ENCODE measurements at places on chromosomes 7 and 10.
A peak's percentile ranks its signal among the peaks of the same experiment; 100 is the strongest.

DNA sequence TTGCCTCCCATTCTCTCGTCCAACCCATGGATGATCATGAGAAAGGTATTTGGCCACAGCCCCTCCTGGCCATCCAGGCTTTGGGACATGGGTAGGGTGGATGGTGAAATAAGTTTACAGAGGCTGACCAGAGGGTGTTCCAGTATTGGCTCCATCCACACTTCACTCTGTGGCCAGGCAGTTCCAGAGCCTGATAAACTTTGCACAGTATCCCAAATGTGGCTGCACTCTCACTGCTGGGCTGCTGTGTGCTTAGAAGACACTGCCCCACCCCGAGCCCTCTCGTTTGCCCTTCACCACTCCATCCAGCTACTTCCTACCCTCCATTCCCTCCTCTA lies 72.0 kb upstream of the ZMIZ1 start:
- no peak for DNase-seq

GRCh38 chr10:71251319-71251718 lies 38.9 kb downstream of the UNC5B start:
- DNase-seq: no peak

DNA sequence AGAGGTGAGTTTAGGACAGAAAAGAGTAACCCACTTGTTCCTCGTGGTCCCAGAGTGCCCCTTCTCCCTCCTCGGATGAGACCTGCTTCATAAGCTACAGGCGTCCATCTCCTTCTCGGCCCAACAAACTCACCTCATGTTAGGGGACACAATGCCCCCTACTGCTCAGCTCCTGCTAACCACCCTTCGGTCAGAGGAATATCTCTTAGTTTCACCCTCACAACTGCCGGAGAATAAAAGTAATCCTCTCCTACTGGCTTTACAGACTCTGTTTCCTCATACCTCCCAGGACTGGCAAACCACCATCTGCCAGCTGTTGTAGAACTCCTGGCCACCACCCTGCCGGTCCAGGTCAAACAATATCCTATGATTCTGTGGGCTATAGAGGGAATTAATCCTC lies 3.2 kb downstream of the AKR1B15 start:
- no peak for DNase-seq

GRCh38 chr7:156139112-156139511 lies 326.8 kb upstream of the SHH start:
- no peak for DNase-seq

GRCh38 chr10:15609246-15609645 lies 110.5 kb downstream of the ITGA8 start:
- no peak for DNase-seq

DNA sequence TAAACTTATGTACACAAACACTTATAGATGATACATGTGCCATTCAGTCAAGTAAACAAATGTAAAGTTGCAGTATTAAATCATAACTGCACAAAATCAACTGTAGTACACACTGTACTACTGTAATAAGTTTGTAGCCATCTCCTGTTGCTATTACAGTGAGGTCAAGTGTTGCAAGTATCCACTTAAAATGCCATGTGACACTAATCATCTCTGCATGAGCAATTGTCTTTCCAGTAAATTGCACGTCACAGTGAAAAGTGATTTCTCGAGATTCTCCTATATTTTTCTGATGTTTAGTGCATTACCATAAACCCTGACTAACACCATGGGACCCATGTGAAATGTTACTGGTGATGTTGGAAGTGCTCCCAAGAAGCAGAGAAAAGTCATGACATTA lies 293.3 kb upstream of the SP4 start:
- no peak for DNase-seq

DNA sequence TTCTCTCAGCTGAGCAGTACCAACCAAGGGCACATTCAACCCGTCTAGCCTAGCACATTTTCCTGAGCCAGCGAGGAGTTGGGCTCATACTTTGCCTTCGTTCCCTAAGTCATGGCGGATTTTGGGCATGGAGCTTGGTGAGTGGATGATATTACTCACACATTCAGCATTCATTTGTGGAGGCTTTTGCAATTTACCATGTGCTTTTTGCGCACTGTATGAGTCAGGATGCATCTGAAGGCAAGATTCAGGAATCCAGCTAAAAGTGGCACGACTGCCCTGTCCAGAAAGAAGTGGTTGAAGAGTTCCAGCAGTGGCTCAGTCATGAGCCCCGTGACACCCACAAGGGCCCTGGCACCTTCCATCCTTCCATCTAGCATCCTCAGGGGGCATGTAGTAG lies 24.2 kb upstream of the MGMT start:
- no peak for DNase-seq

GRCh38 chr7:150668472-150668911 lies 17.0 kb upstream of the GIMAP2 start:
- peak; percentile 69 for DNase-seq

DNA sequence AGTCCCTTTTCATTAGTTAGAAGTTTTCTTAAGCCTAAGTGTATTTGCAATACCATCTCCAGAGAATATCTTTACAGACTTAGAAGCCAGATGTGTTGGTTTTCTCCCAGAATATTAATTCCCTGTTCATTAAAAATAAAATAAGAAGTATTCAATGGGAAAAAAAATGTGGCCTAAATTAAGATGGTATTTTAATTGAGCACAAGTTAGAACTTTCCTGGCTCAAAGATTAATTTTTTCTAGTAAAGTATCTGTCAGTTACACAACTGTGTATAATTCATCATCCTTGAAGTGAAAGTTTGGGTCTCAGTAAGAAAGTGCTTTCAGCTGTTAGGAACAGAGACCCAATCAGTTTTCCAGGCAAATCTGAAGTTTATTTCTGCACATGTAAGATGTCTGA lies 1179.5 kb upstream of the C7orf33 start:
- no peak for DNase-seq

DNA sequence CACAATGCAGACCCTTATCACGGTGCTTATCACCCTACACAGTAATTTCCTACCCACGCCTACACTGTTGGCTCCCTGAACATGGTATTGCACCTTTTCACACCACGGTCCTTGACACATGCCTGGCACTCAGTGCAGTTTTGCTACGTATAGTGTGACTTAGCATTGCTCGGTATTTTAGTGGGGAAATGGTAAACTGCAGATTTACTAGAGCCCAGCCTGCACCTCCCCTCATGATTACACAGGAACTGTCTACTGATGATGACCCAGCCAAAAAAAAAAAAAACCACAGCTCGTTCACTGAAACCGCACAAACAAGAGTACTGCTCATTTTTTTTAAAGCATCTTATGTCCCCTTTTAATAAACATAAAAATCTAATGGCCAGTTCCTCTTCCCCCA lies 124.2 kb upstream of the ZNF746 start:
- DNase-seq: peak; percentile 77

DNA sequence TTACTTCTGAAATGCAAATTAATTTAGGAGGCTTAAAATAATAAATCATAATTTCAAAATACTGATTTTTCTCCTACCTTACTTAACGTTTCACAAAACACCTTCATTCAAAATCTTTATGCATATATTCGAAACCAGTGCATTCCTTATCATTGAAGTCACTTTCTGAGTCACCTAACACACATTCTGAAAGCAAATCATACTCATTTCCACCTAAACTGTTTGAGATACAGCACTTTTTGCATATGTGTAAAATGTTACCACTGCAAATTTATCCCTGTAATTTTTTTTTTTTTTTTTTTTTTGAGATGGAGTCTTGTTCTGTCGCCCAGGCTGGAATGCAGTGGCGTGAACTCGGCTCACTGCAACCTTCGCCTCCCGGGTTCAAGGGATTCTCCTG lies 15.7 kb downstream of the PPP3CB start:
- no peak for DNase-seq

- DNase-seq: no peak
Observed at GRCh38 chr7:95594185-95594584, 2.1 kb downstream of the PDK4 start.

DNA sequence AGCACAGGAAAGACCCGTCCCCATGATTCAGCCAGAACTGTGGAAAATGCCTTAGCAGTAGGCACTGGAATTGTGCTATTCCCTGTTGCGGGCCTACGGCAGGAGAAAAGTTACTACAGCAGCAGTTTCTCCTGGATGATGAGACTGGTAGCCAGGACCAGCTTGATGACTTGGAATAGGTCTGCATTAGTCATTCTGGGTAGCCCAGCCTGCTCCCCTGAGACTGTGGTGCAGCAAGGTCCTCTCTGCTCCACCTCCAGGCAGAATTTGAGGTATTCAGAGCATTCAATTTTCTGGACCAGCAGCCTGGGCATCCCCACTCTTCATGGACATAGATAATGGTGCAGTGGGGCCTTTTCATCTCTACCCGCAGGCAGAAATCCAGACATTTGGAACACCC lies 490.0 kb downstream of the SH2D4B start:
- DNase-seq: no peak

DNA sequence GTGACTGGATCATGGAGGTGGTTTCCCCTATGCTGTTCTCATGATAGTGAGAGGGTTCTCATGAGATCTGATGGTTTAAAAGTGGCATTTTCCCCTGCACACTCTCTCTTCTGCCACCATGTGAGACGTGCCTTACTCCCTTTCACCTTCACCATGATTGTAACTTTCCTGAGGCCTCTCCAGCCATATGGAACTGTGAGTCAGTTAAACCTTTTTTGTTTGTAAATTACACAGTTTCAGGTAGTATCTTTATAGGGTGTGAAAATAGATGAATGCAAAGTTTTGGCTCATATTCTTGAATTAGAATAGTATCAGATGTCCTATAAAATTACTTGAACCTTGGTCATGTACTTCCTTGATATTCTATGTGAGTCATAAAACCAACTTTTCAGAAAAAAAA lies 252.1 kb upstream of the TMEM229A start:
- DNase-seq: no peak

DNA sequence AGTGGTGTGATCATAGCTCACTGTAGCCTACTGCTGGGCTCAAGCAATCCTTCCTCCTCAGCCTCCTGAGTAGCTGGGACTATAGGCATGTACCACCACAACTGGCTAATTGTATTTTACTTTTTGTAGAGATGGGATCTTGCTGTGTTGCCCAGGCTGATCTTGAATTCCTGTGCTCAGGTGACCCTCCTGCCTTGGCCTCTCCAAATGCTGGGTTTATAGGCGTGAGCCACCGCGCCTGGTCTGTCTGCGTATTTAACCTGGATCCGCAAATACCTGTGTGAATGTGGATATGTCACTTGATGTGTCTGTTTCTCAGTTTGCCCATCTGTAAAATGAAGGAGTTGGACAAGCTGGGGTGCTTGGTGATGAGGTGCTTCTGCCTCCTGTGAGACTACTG lies 123.9 kb downstream of the BAMBI start:
- no peak for DNase-seq

GRCh38 chr7:95716357-95717122 lies 55.8 kb upstream of the DYNC1I1 start:
- DNase-seq: no peak

GRCh38 chr7:141265668-141266067 lies 191.8 kb downstream of the TMEM178B start:
- DNase-seq: no peak

GRCh38 chr7:133355325-133355708 lies 102.4 kb downstream of the EXOC4 start:
- no peak for DNase-seq

GRCh38 chr10:60234551-60234950 lies 155.1 kb downstream of the ANK3 start:
- no peak for DNase-seq

GRCh38 chr10:79463578-79464496 lies 18.4 kb upstream of the ZCCHC24 start:
- no peak for DNase-seq

- DNase-seq: no peak
Observed at GRCh38 chr7:157403646-157404401, 67.0 kb downstream of the DNAJB6 start.

DNA sequence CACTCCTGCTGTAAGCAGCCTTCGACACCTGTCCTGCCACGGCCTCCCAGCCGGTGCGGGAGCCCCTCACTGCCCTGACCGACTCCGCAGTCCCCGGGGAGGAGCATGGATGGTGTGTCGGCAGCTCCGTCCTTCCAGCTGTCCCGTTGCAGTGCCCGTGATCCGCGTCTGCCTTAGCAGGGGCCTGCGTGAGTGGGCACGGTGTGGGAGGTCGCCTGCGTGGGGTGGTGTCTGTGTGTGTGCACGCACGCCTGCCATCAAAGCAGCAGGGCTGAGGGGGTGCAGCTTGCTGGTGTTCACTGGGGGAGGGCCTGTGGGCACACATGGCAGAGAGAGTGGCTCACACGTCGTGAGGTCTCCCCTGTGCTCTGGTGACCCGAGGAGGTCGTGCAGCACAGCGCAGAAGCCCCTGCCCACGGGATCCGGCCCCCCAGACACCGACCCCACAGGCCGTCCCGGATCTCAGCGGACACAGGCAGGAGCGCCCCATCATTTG lies 10.3 kb downstream of the MAFK start:
- DNase-seq: no peak

DNA sequence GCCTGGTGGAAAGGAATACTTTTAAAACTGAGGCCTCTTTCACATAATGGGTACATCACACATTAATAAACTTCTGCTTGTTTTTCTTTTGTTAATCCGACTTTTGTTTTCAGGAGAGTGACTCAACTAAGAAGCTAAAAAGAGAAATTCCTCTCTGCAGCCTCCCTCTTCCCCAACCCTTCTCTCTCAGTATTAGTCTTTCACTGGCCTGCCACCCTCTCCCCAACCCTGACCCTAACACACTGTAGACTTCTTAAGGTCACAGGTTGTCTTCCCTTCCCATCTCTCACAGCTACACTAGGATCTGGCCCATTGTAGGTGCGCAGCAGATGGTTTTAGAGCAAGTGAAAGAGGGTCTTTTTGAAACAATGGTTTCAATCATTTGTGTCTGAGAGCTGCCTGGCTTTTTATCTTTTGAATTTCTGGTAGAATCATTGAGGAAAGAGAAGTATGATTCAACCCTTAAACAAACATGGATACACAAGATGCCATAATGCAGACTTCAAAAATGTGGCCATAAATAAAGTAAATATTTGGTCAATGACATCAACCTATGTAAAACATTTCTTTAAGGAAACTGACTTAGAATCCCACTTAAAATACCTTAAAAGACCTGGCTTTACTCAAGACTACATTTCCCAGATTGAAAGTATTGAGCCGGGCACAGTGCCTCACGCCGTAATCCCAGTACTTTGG lies 17.9 kb upstream of the FFAR4 start:
- no peak for DNase-seq

DNA sequence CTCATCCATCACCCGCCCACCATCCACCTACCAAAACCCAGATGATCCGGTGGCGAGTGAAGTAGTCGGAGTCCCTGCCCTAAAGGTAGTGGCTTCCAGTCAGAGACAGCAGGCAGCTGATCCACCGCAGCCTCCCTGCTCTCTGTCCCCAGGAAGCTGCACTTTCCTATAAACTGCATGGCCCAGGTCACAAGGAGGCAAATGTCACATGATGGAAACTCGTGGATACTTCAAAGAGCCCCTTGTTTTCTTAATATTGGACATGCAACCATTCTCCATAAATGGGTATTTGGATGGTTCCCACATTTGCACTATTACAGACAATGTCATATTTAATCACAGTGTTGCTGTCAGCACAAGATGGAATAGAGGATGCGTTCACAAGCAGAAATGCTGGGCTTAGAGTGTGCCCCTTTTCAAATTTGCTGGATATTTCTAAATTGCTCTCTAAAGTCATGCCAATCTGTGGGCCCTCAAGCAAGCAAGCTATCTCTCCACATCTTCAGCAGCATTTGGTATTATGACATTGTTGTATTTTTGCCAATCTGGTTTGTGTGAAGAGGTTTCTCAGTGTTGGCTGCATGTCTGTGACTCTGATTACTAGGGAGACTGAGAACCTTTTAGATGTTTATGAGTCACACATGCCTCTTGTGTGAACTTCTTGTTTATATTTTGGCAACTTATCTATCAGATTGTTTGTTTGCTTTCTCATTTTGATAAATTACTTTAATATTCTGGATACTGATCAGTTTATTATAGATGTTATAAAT lies 822.0 kb downstream of the TNS3 start:
- no peak for DNase-seq

Measured in activated T-cell treated with anti-CD3 and anti-CD28 coated beads, Interleukin-2, amount 50 U/mL, for 72 hours (primary cell).